Vagina (tissue), 2 donors: ENCODE measurements at places on chromosomes 4 and X.
A peak's percentile ranks its signal among the peaks of the same experiment; 100 is the strongest.

GRCh38 chr4:186151499-186151898 lies 39.9 kb upstream of the CYP4V2 start:
- no peak for DNase-seq

GRCh38 chr4:153520801-153521329 lies 54.7 kb downstream of the TMEM131L start:
- no peak for DNase-seq

DNA sequence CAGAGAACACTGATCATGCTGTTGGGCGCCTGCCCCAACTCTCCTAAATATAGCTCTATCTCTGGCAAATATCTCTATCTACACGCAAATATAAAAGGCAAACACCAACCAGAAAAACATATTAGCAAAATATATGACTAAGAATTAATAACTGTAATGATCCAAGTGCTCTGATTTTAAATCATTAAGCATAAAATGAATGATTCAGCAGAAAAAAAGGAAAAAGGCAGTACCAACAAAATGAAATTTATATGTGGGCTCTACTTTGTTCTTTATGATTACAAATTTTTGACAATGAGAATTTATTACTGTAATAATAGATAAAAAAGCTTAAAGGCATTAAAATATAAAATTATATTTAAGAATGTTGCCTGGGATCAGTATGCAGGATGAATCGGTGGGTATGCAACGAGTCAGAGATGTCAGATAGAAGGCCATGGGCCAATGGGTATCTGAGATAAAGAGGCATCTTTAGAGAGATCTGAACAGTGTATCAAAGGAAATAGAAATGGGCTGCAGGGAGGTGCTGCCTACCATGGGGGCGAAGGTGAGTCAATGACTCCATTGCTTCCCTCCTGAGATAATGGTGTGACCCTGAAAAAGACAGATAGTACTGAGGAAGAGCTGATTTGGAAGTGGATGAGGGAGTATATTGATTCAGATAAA lies 234.8 kb downstream of the SCFD2 start:
- DNase-seq = no peak

- no peak for DNase-seq
Observed at GRCh38 chr4:20378181-20378580, 126.5 kb downstream of the SLIT2 start.

GRCh38 chr4:112201915-112202505 lies 29.6 kb upstream of the AP1AR start:
- DNase-seq = no peak

- no peak for DNase-seq
Observed at GRCh38 chr4:188417181-188417580, 277.9 kb downstream of the TRIML1 start.

- DNase-seq = no peak
Observed at GRCh38 chr4:188015025-188015940, 19.7 kb downstream of the ZFP42 start.

GRCh38 chrX:17669458-17669857 lies 67.8 kb upstream of the SCML1 start:
- DNase-seq = no peak

GRCh38 chr4:80029364-80029763 lies 43.7 kb downstream of the ANTXR2 start:
- DNase-seq = no peak

DNA sequence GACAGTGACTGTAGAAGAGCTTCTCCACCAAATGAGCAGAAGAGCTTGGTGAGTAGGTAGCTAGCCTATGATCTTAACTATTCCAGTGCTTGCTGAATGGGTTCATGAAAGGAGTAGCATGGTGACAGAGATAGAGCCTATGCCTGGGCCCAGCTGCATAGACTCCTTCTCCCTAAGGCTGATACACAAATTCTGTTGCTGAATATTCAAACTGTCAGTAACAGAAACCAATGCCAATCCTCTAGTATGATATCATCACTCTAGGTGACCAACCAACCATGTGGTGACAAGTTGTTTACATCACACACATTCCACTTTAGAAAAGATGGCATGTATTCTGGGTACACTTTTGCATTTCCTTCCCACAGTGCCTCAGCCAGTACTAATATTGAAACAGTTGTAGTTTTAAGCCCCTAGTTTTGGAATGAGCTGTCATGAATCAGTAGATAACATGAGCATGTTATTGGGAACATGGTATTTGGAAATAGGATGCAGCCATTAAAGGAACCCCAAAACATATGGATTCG lies 103.4 kb upstream of the GRXCR1 start:
- DNase-seq = no peak

DNA sequence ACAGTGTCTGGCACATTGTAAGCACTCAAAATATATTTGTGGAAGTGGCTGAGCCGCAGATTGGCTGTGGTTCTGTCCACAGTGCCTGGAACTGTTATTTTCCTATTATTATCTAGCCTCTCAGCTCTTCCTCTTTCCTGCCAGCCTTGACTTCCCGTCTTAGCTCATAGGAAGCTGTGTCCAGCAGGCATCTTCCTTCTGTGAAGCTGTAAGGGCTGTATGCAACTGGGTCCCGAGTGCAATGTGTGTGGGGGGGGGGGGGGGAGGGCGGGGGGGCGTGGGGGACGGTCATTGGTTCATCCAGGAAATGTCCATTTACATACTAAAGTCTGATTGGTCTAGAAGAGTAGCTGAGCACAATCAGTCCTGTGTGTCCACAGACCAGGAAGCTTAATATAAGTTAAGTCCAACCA lies 210.7 kb downstream of the PDGFRA start:
- peak; percentile 89 for DNase-seq

GRCh38 chr4:7526491-7526890 lies 91.8 kb upstream of the PSAPL1 start:
- no peak for DNase-seq

DNA sequence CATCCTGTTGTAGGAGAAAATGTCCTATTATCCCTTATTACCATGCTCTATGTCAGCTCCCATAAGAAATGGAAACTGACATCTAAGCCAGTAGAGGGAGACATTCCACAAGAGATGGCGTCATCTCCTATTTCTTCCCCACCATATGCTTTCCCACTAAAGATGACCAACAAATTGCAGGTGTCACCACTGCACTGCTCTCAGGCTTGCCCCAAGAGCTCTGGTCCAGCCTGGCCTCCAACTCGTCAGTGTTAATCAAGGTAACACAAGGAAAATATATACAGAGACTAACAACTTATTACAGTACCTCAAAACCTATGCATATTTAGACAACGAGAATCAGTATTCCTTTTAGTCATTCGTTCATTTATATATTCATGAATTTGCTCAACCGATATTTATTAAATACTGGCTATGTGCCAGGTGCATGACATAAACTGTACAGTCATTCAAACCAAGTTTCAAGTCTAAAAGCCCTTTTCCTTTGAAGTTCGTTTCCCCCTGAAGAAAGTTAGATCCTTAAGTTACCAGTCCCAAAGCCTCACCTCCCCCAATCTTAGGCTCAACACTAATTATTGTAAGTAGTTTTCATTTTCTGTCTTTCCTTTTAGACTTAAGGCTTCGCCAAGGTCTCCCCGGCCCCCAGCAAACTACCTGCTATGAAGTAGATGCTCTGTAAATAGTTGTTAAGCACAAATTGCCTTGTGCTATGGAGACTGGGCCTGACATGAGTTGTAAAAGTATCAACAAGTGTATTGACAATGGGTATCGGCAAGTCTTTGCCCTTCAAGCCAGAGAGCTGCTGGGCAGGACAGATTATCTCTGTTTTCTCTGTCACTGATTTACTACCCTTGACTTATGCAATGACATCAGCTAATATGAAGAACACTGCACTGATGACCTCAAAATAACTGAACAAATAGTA lies 3.1 kb upstream of the FGB start:
- no peak for DNase-seq

DNA sequence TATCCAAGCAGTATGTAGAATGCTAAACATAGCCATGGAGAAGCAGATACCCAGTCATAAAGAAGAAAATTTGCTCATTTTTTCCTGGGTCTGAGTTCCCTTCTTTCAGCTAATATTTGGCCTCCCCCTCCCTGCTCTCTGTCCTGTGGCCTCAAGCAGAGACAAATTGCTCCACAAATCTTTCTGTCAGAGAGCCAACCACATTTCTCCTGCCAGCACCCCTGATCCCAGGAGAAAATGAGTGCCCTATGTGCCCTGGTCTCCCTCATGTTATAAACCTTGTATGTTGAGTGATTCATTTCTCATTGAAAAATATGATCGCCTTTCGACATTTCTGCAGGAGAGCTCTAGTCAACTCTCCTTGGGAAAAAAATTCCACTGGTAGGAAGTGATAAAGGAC lies 82.0 kb downstream of the TMEM156 start:
- no peak for DNase-seq

GRCh38 chr4:75696581-75696980 lies 23.4 kb upstream of the G3BP2 start:
- no peak for DNase-seq

DNA sequence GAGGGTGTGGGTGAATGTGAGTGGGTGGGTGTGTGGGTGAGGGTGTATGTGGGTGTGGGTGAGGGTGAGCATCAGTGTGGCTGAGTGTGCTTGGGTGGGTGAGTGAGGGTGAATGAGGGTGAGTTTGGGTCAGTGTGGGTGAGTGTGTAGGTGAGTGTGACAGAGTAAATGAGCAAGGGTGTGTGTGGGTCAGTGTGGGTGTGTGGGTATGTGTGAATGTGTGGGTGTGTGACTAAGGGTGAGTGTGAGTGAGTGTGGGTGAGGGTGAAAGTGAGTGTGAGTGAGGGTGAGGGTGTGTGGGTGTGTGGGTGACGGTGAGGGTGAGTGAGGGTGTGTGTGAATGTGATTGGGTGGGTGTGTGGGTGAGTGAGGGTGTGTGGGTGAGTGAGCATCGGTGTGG lies 1676.7 kb upstream of the TENM3 start:
- no peak for DNase-seq

- no peak for DNase-seq
Observed at GRCh38 chrX:103739421-103739820, 28.7 kb downstream of the TMEM31 start.

GRCh38 chr4:150451883-150452282 lies 130.1 kb upstream of the MAB21L2 start:
- DNase-seq = no peak

- DNase-seq = no peak
Observed at GRCh38 chr4:128225148-128225547, 62.5 kb downstream of the PGRMC2 start.

DNA sequence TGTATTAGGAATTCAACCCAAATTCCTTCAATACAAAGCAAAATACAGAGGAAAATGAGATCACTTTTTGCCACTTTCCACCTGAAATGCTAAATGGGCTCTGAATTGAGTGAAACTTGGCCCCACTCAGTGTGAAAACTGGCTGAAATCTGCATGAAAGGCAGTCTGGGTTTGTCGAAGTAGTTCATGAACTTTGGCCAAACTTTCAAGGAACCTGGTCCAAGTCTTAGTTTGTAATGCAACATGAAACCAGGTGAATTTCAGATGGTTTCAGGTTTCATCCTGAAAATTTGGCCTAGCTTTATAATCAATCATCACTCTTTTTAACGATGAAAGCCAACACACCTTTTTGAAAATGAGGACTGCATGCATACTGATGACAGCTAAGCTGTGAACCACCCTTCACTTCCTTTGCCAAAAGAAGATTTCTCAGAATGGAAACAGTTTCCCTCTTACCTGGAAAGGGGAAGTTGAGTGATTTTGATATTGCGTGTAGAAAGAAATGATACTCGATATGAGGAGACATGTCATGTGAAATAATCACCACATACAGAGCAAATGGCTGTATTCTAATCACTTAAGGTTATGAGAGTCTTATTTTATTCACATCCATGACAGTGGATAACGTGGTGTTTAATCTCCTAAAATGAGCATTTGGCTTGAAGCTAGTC lies 209.9 kb upstream of the ETNPPL start:
- no peak for DNase-seq

GRCh38 chrX:11438767-11439166 lies 145.6 kb downstream of the AMELX start:
- no peak for DNase-seq

- DNase-seq = no peak
Observed at GRCh38 chr4:101600287-101600686, 190.2 kb upstream of the BANK1 start.

- DNase-seq = no peak
Observed at GRCh38 chr4:29551821-29552220, 1168.3 kb upstream of the PCDH7 start.

DNA sequence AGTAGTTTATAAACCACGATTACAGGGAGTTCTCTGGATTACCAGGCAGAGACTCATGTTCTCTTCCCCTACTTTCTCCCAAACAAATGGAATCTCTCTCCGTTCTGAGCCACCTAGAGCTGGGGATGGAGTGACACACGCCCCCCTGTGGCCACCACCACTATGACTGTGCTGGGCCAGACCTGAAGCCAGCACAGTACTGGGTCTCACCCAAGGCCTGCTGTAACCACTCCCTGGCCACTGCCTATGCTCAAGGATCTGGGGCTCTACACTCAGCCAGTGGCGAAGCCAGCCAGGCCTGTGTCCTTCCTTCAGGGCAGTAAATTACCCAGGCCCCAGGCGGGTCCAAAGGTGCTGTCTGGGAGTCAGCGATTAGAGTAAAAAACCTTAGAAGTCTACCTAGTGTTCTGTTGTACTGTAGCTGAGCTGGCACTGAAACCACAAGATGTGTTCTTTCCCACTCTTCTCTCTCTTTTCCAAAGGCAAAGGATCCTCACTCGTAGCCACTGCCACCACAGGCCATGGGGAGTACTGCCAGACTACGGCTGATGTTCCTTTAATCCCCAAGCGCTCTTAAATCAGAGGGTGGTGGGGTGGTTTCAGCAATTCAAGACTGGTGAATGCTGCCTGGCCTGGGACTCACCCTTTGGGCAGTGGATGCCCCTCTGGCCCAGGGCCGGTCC lies 412.2 kb upstream of the ARX start:
- no peak for DNase-seq

GRCh38 chrX:108439961-108440696 lies 491 bp downstream of the COL4A5 start:
- DNase-seq = no peak

DNA sequence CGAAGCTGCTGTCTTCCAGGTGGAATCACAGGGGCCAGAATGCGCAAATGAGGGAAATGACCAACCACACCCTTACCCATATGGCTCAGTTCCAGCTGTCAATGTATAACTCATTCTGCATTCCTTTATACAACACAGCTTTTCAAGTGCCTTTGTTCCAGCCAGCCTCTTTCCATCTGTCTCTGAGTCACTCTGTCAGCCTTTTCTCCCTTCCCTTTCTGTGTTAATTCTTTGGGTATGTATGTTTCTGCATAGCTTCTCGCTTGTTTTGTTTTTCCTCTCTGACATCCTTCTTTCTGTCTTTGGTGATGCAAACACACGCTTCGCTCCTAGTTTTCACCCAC lies 54.5 kb downstream of the RS1 start:
- no peak for DNase-seq

DNA sequence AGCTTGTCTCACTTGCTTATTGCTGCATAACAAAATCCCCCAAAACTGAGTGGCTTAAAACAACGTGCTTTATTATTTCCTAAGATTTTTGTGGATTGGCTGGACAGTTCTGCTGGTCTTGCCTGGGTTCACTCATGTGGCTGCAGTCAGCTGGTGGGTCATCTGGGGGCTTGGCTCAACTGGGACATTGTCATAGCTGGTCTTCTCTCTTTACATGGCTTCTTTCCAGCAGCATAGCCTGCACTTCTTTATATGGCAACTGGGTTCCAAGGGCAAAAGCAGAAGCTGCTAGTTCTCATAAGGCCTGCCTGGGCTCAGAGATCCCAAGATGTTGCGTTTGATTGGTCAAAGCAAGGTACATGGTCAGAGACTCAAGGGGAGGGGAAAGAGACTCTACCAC lies 33.7 kb upstream of the STAG2 start:
- DNase-seq = no peak
